ENCODE measurements at places on chromosomes 1 and 21.

DNA sequence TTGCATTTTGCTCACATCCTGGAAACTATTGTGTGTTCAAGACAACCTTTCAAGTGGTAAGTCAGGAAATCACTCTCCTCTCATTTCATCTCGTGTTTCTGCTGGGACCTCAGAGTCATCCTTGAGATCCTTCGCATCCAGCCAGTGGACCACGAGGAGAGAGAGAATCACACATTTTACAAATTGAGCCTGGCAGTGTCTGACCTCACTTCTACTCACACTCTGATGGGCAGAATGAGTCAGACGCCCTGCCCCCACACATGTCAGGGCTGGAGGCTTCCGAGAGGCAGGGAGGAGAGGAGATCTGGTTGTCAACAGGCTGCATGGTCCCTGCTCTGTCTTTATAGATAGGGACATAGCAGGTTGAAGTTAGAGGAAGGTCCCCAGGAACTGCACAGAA lies 509.7 kb downstream of the AJAP1 start:
- DNase-seq, result no peak

- DNase-seq, result no peak
These were observed 248.3 kb upstream of the CAMK1G start for GRCh38 chr1:209335178-209335577.

- no peak for DNase-seq
These were observed 28.5 kb upstream of the XPR1 start for GRCh38 chr1:180603223-180603849.

- no peak for DNase-seq
These were observed 21.6 kb downstream of the GABPA start for GRCh38 chr21:25756190-25756932.

DNA sequence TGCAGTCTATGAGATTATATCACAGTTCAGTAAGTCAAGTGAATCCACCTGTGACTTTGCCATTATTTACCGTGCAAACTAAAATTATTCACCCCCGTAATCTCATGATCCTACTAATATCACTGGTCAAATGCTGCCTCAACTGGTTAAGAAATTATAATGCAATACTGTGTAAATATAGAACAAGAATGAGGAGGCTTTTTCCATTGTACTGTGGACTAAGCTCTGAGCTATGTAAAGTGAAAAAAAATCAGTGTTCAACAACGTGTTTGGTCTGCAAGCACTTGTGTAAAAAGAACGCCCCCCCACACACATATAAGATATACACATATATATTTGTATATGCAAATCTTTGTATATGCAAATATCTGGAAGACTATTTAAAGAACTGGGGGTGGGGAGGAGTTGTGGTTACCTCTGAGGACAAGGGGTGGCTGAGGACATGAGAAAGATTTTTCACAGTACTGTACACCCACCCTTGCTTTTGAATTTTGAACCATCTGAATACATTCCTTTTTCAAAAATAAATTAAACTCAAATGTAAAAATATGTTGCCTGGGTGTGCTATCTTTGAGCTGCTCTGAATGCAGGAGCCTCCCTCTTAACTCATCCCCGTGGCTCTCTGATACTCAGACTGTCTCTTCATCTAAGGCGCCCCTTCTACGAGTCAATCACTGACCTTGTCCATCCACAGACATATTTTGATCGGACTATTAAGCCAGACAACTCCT lies 57.0 kb downstream of the PTP4A2 start:
- DNase-seq, result no peak

DNA sequence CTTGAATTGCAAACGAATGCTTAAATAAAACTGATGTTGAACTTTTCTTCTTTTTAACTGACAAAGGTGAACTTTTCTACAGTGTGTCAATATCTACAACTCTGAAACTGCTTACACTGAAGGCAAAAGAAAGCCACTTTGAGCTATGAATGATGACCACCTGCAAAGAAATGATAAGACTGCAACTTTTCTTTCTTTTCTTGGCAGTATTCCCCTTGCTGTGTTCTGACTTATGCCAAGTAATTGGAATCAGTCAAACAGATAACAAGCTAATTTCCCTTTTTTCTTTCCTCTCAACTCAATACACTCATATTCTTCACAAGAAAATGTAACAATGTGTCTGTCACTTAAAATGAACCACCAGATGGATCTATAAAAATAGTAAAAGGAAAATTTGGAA lies 588.1 kb upstream of the BRINP3 start:
- no peak for DNase-seq

DNA sequence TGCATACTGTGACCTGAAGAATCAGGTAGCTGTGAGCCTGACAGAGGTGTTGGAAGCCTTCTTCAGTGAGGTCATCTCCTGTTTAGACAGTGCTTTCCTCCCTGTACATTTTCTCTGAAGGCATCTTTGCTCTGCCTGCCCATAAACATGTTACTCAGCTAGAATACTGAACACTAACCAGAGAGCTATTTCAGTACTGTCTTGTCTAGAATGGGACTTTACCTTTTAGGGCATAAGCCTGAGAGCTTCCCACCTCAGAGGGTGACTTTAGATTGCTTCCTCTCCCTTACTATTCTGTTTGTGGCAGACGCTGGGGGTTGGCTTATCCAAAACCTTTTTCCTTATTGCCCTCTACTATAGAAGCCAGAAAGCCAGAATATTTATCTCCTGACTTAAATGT lies 23.3 kb upstream of the ZNF326 start:
- DNase-seq, result no peak
